ENCODE measurements at places on chromosomes 2 and 18.

- DNase-seq = no peak
Observed at GRCh38 chr2:169018390-169018789, 12.7 kb downstream of the ABCB11 start.

DNA sequence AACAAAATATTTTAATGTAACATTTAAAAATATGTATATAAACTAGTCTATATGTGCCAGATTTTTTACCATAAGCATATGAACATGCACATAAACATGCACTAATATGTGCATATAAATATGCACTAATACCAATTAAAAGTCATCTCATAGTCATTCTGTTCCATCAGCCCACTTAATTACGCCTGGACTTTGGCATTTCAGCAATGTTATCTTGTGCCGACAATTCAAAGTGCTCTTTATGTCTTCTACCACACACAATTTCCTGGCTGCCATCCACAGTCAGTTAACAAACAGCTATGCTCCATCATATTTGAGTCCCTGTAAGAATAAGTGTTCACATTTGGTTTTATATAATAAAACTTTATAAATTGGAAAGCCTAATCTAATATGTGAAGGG is 92.6 kb upstream of the TSPYL6 start:
- peak; percentile 34 for DNase-seq

DNA sequence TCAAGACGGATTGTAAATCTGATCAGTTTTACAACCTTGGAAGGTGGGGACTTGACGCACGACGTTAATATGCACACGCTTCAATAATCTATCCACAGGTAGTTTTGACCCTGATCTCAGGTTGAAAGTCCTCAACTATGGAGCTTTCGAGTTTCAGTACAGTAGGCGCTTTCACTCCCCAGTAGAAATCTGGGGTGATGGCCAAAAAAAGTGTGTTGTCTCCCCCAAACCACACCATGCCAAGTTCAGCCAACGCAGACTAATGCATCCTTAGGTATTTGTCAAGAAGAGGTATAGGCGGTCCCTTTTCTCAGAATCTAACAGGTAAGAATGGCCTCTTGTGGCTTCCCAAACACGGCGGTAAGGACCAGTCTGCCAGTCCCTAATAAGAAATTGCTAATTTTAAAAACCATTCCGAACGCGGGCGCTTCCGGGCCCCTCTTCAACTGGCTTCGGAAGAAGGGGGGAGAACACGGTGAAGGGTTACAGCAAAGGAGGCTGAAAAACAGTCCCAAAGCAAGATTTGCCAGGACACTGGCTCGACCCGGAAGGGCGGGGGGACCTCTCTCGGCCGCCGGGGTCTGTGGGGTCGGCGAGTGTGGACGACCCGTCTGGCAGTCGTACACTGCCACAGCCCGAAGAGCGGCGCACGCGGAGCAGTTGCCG is 659 bp downstream of the FAM210A start:
- DNase-seq = no peak

DNA sequence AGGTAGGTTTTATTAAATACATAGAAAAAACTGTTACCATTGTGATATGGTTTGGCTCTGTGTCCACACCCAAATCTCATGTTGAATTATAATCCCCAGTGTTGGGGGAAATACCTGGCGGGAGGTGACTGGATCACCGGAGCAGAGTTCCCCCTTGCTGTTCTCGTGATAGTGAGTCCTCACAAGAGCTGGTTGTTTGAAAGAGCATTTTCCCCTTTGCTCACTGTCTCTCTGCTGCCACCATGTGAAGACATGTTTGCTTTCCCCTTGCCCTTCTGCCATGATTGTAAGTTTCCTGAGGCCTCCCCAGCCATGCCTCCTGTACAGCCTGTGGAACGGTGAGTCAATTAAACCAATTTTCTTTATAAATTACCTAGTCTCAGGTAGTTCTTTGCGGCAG is 352.7 kb upstream of the SLC39A10 start:
- DNase-seq = no peak
